ENCODE measurements at places on chromosomes 6 and 20.

DNA sequence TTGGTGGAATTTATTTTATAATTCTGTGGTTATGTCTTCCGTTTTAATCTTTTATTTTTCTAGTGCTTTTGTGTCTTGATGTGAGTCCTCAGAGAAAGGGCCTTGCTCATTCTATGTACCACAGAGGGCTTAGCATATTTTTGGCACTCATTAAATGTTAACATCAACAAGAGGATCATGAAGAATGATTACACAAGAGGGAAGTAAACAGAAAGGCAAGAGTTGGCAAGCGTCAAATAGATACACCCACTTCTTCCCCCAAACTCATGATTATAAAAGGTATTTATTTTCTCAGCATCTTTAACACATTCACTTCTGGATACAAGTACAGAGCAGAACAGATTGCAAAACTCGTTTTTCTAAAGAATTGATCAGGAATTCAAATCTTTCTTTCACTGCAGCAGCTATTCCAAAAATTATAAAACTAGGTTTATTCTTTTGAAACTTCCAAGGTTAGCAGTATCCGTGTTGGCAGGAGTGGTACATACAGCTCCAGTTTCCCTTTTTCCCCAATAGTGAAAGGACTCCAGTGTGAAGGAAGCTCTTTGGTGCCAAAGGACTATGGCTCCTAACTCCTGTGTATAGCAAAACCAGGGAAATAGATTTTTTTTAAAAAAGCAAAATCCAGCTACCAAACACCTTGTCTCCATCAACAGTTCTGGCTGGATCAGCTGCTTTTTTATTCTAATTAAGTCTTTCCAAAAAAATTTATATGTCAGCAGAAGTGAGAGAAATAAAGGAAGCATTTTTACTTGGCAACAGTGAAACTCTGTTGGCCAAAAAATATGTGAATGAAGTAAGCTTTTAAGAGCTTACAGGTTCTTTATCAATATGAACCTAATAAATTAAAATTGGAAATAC, 221.9 kb downstream of the ADGRG6 start:
- no peak for DNase-seq

- DNase-seq: peak; percentile 19
Observed at GRCh38 chr6:3457710-3458602, 1.1 kb upstream of the SLC22A23 start.

DNA sequence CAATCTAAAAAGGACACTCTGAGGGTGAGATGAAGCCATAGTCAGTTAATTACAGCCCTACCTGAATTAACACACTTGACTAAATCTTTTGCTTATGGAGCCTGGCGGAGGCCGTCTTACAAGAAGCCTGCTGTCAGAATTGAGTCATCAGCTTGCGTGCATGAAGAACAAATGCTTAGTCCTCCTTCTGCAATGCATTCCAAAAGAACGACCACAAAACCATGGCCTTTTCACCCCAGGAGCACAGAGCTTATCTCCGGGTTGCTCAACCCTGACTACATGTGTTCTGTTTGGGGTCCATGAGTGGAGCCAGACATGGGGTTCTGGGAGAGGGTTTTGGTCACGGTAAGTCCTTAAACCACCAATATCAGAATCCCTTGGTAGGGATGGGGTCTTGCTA, 318.1 kb downstream of the CLIC5 start:
- no peak for DNase-seq

DNA sequence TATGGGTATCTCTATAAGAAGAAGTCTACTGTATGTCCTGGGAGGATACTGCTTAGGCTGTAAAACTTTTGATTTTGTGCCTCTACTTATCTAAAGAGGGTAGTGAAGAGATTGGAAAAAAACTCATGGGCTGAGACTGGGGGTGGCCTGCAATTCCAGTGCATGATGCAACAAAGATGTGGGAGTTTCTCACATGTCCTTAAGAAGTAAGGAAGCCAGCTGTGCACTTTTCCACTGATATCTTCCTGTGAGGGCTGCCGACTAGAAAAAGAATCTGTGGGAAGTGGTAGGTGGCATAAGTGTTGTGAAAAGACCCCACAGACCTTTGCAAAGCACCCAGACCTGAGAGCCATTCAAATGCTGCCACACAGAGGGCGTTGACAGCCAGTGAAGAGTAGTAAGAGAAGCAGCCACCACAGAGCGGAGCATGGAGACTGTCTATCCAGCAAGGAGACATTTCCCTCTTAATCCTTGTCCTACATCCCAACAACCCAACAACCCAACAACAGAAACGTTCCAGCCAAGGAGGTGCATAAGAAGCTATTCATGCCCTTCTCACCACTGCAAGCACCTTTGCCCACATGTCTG, 65.1 kb downstream of the PFDN4 start:
- DNase-seq: no peak

- no peak for DNase-seq
Observed at GRCh38 chr20:4483486-4483885, 238.2 kb upstream of the PRND start.

DNA sequence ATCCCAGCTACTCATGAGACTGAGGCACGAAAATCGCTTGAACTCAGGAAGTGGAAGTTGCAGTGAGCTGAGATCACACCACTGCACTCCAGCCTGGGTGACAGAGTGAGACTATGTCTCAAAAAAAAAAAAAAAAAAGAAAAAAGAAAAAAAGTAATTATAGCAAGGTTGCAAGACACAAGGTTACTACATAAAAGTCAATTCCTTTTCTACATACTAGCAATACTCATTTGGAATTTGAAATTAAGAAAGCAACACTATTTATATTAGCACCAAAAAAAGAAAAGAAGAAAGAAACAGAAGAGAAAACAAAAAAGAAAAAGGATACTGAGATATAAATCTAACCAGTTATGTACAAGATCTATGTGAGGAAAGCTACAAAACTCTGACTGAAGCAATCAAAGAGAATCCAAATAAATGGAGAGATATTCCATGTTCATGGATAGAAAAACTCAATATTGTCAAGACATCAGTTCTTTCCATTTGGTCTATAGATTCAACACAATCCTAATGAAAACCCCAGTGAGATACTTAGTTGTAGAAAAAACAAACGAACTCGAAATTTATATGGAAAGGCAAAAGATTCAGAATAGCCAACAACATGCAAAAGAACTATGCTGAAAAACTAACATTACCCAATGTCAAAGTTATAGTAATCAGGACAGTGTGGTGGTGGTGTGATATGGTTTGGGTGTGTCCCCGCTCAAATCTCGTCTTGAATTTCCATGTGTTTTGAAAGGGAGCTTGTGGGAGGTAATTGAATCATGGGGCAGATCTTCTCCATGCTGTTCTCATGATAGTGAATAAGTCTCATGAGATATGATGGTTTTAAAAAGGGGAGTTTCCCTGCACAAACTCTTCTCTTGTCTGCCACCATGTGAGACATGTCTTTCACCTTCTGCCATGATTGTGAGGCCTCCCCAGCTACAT, 73.3 kb downstream of the GPX5 start:
- DNase-seq: no peak

GRCh38 chr20:50624351-50625016, 66.9 kb downstream of the RIPOR3 start:
- no peak for DNase-seq

DNA sequence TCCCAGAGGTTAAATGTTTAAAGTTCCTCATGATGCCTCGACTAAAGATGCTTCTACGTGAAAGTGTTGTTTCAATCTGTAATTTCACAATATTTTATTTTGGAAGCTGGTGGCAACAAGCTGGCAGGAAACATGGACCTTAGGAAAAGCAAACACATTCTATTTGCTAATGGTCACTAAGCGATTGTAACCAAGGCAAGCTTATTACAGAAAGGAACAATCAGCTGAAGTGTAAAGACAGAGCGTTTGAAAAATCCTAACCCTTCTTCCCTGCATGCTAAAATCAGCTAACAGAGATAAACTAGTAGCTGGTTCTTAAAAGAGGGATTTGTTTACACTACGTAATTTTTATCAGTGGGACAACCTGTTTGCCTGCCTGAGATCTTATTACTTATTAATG, 50.0 kb downstream of the IL20RA start:
- no peak for DNase-seq

- no peak for DNase-seq
Observed at GRCh38 chr6:114087496-114087895, 116.5 kb upstream of the HDAC2 start.

GRCh38 chr6:137851669-137852068, 15.4 kb upstream of the TNFAIP3 start:
- DNase-seq: no peak

- DNase-seq: no peak
Observed at GRCh38 chr6:75478929-75479328, 14.7 kb downstream of the FILIP1 start.

DNA sequence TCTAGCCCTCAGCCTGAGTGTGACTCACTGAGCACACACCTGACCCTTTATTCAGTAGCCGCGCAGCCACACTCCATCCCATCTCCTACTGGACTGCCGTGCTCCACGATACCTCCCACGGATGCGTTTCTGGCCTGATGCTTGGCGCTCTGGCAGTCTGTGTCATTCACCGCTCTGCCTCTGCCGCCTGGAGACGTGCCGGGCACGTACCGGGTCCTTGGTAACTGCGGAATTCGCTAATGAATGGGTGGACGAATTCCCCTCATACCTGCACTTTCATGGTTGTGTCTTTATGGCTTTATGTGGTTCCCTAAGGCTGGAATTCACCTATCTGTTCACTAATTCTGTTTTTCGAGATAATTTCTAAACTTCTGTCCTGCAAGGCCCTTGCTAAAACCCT, 405.7 kb downstream of the QKI start:
- DNase-seq: no peak

DNA sequence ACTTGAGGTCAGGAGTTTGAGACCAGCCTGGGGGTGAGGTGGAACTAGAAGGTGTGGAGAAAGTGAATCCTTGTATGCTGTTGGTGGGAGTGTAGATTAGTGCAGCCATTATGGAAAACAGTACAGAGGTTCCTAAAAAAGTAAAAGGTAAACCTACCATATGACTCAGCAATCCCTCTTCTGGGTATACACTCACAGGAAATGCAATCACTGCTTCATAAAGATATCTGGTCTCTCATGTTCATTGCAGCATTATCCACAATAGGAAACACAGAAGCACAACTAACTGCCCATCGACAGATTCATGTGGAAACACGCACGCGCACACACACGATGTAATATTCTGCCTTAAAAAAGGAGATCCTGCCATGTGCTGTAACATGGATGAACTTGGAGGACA, 66.7 kb downstream of the CDC5L start:
- DNase-seq: no peak

GRCh38 chr6:21738180-21739094, 144.9 kb downstream of the SOX4 start:
- DNase-seq: no peak

DNA sequence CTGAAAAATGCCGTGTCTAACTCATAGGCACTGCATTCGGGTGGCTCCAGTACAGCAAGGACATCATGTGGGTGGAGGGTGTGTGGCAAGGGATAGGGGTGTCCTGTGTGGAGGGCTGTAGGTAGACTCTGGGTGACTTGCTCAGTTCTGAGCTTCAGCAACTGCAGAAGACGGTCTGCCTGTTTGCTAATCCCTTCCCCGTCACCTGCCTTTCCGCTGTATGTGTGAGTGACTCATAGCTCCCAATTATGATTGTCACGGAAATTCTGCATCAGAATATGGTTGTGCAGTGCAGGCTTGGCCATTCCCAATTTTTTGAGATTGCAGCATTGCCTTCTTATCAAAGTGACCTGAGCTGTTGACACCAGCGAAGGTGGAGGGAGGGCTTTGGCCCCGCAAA, 174.3 kb downstream of the CDH4 start:
- no peak for DNase-seq

DNA sequence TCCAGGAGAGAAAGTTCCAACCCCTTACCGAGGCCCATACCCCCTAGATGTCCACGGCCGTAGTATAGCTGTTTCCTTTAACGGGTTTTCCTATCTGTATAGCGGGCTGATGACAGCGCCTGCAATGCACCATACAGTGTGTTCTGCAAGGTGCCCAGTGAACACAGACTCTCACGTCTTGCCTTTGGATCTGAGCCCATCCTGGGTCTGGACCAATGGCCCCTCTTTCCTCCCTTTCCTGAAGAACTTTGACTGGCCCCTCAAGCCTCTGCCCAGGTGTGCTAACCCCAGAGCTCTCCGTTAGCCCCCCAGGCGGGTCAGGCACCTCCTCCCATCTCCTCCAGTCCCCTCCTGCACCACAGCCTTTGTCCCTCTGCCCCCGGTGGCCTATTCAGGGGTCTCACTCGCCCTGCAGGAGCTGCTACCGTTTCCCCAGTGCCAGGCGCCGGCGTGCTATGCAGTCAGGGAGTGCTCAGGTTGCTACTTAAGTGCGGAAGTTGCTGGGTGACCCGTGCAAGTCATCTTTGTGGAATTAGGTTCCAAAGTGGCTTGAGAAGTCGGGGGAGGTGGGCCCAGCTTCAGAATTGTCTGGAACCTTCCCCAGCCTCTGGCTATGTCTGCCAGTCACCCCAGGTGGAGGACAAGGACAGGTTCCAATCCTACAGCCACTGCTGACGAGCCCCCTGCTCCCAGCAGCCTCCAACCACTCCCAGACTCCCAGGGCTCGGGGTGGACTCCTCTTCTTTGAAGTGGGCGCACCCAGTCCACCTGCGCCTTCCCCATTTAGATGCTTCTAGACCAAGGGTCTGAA, 35.0 kb upstream of the ZBP1 start:
- no peak for DNase-seq

- no peak for DNase-seq
Observed at GRCh38 chr6:145844933-145845540, 30.4 kb upstream of the FBXO30 start.

DNA sequence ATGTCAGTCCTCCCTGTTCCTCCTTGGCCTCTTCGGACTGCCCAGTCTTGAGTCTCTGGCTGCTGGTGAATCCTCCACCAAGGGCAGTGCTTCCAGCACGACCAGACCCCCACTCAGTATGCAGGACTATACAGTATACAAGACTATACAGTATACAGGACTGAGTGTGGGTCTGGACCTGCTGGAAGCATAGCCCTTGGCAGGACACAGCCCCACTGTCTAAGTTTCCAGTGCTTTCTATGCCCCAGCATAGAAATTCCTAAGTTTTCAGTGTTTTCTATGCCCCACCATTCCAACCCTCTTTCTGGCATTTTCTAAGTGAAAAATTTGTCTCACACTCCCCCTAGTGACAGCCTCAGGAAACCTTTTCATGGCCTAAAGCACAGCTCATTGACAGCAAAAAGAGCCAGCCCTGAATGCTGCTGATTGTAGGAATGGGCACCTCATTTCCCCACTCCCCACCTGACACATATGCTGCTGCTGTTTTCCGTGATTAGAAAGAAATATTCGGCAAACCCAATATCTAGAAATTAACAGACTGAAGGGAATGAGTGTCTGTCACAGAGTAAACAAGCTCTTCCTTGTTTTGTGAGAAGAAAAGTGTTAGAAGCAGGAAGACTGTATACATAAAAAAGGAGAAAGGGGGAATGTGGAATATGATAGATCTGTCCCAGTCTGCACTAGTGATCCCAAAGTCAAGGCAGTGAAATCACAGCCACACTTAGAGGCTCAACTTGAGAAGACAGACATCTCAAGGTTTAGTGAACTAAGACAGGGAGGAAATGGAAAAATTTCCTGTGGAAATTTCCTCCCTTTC, 206.9 kb downstream of the IBTK start:
- DNase-seq: peak; percentile 39

GRCh38 chr6:43978473-43979346, 148.5 kb downstream of the MRPL14 start:
- DNase-seq: no peak

All from nephron progenitor cell (in vitro differentiated cells).